ENCODE measurements at places on chromosomes 5 and 9.

DNA sequence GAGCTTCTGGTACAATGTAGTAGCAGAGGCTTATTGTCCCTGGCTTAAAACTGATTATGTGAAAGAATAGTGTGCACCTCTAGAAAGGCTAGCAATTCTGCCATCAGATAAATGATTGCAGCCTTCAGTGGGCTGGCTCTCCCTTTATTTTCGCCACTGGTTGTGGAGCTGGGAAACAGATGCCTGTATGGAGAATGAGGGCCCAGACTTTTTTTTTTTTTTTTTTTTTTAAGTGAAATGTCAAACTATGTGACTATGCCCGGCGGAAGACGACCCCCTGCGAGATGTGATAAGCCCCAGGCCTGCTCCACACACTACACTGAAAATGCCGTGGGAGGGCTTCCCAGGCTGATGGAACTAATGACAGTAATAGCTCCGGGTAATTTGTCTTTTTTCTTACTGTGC is 28.7 kb downstream of the ISL1 start:
- DNase-seq = no peak

DNA sequence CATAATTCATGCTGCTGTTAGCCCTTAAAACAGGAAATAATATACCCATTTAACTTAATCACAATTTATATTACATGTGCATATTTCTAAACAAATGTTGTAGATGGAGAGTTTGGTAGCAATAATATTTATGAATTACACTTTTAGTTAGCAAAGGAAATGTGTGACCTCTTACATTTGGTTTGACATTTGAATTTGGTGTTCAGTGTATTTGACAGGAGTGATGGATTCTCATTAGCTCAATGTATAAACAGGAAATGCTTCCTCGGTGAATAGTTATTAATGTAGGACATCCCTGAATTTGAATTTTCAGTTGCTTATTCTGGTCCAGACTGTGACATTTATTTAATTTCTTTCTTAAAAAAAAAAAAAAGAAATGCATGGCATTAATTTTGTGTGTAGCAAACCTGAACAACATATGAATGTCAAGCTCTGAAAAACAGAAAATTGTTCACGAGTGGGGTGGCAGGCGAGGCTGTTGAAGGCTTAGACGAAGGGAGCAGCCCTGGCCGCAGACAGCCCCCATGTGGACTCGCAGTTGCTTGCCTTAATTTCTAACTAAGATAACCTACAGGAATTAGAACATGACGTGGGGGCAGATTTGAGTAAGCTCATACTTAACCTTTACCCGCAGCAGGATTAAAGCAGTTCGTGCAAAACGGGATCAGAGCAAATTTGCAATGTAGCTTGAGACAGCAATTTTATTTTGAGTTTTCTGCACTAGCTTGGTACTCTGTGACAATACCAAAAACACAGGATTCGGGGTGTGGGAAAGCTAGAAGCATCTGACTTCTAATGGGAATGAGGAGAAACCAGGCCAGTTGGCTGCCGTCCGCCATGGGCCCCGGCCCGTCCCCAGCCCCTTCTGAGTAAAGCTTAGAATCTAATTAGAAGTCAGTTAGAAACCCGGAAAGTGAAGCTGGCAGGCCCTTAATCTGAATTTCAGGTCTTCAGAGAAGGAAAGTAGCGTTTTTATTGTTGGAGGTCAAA is 134.3 kb downstream of the MACROH2A1 start:
- no peak for DNase-seq

DNA sequence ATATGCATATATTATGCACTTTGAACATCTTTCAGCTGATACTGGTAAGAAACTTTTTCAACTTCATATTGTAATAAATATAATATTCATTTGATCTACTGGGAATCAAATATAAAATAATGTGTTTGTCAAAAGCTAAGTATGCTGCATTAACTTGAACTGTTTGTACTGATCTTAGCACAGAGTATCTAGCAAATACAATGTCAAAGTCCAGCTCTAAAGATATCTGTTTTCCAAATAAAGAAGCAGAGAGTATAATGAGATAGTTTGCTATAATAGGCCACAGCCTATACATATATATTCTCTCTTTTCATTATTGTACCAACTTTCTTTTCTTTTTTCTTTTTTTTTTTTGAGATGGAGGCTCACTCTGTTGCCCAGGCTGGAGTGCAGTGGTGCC is 417.0 kb downstream of the TMEM161B start:
- DNase-seq = no peak

- peak; percentile 31 for DNase-seq
These were observed 232.1 kb upstream of the PIK3R1 start for GRCh38 chr5:67983251-67984110.

DNA sequence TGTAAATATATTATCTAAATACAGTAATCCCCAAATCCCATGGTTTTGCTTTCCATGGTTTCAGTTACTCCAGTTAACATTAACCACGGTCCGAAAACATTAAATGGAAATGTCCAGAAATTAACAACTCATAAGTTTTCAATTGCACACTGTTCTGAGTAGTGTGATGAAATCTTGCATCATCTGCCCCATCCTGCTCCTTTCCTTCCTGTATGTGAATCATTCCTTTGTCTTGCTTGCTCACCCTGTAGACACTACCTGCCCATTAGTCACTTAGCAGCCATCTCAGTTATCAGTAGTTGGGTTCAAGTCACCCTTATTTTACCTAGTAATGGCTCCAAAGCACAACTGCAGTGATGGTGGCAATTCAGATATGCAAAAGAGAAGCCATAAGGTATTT is 1568.5 kb upstream of the WWC1 start:
- DNase-seq = peak; percentile 24

DNA sequence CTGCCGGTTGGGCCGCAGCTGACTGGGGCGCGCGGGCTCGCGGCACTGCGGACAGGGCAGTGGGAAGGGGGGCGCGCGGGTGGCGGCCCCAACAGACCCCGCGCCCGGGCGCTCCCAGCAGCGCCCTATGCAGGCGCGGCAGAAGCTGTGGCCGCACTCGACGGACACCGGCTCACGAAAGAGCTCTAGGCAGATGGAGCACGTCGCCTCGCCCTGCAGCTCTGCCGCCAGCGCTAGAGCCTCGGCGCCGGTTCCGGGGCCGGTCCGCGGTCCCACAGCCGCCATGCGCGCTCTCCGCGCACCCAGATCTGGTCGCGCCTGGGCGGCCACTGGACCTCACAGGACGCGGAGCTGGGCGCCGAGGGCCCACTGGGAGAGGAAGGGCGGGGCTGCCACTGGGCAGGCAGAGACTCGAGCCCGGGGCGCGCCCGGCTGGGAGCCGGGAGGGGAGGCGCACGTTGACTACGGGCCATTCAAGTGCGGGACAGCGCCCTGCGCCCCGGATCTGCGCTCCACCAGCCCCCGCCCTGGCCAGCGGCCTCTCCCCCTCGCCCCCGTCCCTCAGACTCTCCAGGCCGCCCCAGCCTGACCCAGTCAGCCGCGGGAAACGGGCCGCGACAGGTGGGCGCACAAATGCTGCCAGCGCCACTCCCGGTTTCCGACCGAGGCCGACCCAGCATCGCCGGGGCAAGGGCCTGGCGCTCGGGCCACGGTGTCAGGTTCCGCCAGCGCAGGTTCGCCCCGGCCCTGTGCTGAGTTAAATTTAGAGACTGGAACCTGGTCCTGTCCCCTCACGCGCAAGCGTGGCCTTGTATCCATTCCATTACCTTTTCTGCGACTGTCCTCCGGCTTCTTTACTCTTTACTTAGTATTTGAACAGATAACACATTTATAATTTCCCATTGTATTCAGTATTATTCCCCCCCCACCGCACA is at the start of gene TRIM7:
Gene TRIM7 (minus strand): TSS at position 371 of the 935 bp plus-strand sequence. CDS start 86 bp downstream, at position 285.
- no peak for DNase-seq

GRCh38 chr9:94783102-94783682 is 56.7 kb downstream of the AOPEP start:
- peak; percentile 62 for DNase-seq

DNA sequence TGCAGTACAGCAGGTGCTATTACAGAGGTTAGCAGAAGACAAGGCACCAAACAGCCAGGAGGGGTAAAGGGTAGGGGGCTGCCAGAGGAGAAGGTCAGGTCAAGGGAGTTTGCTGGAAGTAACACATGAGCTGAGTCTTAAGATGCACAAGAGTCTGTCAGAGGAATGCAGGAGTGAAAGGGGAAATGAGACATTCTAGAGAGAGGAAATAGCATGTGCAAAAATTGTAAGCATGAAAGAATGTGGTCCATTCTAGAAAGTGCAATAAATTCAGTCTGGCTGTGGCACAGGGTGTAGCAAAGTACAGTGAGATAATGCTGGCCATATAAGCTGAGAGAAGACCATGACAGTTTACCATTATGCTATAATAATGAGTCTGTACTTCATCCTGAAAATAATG is 6.6 kb downstream of the GOLGA1 start:
- DNase-seq = no peak

- peak; percentile 61 for DNase-seq
These were observed 67.4 kb downstream of the CTSL start for GRCh38 chr9:87793292-87793691.

GRCh38 chr9:123365881-123366528 is 10.0 kb downstream of the CRB2 start:
- DNase-seq = no peak

- no peak for DNase-seq
These were observed 45.4 kb upstream of the FBXW11 start for GRCh38 chr5:172051643-172052339.

DNA sequence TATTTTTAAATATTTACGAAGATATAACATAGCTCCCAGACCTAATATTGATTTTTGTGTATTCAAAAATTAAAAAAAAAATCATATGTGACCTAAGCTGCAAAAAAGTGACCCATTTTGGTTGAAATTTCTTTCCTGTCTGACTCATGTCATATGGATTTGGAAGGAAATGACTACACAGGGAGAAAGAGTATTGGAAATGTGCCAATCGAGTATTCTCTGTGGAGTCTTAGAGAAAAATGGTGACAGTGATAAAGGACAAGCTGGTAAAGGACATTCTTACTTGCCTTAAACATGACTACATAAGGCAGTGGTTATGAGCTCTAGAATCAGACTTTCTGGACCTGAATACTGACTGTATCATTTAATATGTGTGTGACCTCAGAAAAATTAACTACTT is 262.9 kb upstream of the PTPRD start:
- no peak for DNase-seq

GRCh38 chr5:133132717-133133116 is 80.9 kb downstream of the HSPA4 start:
- no peak for DNase-seq

GRCh38 chr5:73136055-73136562 is 15.7 kb downstream of the TMEM171 start:
- DNase-seq = no peak

GRCh38 chr5:21807953-21808352 is 1045.2 kb downstream of the CDH12 start:
- no peak for DNase-seq

DNA sequence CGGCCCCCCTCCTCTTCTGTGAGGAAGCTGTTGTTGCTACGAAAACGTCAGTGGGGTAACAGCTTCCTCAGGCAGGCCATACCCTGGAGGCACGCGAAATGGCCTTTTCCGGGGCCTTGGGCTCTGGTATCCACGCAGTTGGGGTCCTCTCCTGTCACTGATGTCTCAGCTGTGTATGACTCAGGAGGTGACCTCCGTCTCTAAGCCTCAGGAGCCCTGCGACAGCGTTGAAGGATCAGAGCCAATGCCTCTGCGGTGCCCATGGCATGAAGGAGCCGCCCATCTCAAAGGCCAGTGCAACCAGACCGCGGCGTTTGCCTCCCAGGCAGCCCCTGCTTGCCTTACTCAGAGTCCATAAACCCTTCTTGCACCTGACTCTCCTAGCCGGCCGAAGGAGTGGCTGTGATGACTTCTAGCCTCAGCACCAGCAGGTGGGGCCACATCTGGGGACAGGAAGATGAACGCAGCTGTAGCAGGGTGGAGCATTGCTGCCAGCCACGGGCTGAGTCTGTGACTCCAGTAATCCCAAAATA is 1.0 kb upstream of the MXD3 start:
- peak; percentile 78 for DNase-seq

- DNase-seq = no peak
These were observed 42.5 kb downstream of the WHRN start for GRCh38 chr9:114462791-114463190.

DNA sequence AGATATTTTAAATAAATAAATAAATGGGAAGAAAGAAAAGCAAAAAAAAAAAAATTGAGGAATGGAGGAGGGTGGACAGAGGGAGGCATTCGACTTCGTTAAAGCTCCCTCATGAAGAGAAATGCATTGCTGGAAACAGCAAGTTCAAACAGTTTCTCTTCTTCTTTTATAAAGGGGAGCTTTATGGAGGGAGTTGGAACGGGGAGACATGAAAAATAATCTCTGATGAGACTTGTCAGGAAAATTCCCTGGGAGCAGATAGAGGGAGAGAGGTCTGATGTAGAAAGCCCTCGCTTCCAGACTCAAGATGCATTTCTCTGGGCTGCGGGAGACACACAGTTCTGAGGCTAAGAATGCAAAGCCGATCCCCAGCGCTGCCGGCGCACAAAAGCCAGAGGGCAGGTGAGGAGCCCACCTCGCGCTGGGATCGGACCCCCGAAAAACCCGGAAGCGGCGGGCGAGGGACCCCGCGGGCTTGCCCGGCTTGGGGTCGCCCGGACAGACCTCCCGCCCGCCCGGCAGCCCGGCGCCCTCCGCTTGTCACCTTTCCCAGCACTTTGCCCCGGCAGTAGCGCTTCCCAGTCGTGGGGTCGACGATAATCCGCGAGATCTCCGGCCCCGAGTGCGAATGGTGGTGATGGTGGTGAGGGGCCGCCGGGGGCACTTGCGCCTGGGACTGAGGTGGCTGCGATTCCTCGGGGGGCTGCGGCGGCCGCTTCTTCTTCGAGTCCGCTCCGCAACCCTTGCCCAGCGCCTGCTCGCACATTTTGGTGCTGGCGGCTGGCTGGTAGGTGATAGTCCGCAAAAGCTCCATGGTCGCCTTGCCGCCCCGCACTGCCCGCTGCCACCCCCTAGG is 512 bp downstream of the PLK2 start:
- no peak for DNase-seq
